ENCODE measurements at places on chromosomes 6 and 20.

- no peak for DNase-seq
Measured at GRCh38 chr20:33612001-33612400, 50.1 kb upstream of the C20orf144 start.

- no peak for DNase-seq
Measured at GRCh38 chr20:20803011-20803410, 90.6 kb upstream of the RALGAPA2 start.

GRCh38 chr6:146914489-146915483 is 289.4 kb upstream of the STXBP5 start:
- no peak for DNase-seq

DNA sequence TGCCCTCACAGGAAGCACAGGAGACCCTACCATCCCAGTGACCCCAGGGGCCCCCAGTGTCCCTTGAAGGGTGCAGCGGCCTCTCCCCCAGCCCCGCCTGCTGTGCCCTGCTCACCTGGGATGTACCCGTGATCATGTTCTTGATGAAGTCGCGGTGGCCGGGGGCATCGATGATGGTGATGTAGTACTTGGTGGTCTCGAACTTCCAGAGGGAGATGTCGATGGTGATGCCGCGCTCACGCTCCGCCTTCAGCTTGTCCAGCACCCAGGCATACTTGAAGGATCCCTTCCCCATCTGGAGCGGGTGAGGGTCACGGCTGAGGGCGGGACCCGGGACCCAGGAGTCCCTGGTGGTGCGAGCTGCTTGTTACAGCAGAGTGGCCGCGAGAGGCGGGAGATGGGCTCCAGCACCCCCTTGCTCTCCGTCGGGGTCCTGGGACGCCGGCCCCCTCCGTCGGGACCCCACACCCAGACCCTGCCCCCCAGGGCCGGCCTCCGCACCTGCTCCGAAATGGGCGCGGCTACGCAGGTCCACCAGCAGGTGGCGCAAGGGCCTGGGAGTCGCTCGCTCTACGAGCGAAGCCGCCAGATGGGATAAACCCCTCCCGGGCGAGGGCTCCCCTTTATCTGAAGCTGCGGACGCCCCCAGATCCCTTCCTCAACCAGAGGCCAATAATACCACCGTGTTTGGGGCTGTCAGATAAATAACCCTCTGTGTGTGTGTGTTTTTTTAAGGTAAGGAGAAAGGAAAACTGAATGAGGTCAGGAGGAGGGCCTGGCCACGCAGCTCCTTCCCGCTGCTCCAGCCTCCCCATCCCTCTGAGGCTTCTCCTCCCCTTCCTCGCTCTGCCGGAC is 2.9 kb downstream of the EEF1A2 start:
- DNase-seq = peak; percentile 95

- DNase-seq = peak; percentile 36
Measured at GRCh38 chr6:52839124-52840055, 1.2 kb downstream of the GSTA5 start.

DNA sequence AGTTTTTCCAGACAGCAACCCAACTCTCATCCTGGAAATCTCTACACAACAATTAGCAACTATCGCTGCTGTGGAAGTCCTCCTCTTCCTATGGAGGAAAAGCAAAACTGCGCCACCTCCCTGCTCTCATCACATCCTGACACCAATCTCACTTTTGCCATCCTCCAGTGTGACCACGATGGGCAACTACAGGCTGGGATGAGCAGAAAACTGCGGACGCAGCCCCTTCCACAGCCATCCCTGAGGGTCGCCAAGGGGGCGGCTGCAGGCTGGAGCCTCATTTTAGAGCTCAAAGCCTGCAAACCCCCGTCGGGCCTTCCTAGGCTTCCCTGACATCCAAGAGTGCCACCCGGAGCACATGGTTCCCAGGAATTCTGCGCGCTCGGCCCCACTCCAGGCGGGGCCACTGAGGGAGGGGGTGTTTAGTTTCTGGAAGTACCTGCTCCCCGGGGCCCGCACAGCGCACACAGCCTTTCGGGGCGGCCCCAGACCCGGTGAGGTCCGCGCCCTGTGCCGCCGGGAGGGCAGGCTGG is 1.2 kb downstream of the TCFL5 start:
- DNase-seq = no peak

DNA sequence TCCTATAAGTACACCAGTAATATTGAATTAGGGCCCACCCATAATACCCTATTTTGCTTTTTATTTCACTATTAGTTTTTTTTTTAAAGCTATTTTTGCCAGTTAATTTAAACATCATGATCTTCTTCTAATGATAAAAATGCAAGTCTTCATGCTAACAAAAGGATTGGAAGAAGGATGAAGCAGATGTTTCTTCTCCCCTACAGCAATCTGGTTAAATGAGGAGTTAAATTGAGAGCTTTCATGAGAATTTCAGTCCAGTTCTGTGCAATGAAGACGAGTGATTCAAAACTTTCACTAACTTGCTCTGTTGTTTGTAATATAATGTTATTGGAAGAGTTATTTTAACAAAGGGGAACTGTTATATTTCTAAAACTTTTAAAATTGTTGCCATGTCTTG is 3.4 kb downstream of the HMGN4 start:
- no peak for DNase-seq

- no peak for DNase-seq
Measured at GRCh38 chr20:52896348-52896747, 75.8 kb upstream of the TSHZ2 start.

- DNase-seq = no peak
Measured at GRCh38 chr6:65558071-65558470, 149.0 kb downstream of the EYS start.

DNA sequence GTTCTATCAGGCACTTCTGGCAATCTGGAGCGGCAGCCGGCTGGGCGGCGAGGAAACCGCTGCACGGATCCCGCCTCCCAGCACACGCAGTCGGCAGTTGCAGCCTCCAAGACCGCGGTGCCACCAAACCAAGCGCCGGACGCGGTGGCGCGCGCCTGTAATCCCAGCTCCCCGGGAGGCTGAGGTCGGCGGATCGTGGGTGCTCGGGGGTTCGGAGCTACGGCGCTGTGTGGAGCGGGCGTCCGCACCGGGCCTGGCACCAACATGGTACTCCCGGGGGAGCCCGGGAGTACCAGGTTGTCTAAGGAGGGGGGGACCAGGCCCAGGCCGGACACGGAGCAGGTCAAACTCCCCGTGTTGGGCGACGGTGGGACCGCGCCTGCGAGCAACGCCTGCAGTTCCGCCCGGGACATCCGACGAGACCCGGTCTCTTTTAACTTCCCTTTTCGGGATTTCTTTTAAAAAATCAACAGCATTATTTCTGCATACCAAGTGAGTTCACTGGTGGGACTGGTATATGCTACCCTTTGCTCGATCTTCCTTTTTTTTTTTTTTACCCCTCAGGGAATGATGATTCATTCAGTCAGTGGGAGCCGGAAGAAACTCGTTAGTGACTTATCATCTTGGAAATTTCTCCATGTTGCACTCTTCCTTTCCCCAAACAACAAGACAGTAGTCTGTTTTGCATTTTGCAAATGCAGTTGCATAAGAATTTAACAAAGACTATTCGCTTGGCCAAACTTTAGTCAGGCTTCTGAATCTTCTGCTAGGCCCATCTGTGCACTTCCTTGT is 27.6 kb downstream of the ZNF311 start:
- no peak for DNase-seq

GRCh38 chr20:7980332-7981046 is 39.1 kb downstream of the TMX4 start:
- peak; percentile 12 for DNase-seq

GRCh38 chr6:21273451-21273850 is 320.1 kb upstream of the SOX4 start:
- no peak for DNase-seq

DNA sequence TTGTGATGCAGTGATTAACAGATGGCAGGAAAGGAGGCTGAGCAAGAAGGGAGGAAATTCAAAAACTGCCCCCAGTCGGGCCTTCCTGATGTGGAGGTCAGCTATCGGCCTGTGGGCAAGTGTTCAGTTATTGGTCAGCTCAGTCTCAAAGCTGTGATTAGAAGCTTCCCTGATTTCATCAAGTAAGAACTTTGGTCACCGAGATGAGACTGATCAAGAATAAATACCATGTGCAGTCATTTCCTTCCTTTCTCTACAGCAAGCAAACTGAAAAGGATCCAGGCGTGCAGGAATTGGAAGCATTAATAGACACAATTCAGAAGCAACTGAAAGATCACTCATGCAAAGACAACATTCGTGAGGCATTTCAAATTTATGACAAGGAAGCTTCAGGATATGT is 69.7 kb downstream of the EFHC1 start:
- DNase-seq = no peak

GRCh38 chr6:111482188-111482958 is 645 bp downstream of the REV3L start:
- DNase-seq = no peak

DNA sequence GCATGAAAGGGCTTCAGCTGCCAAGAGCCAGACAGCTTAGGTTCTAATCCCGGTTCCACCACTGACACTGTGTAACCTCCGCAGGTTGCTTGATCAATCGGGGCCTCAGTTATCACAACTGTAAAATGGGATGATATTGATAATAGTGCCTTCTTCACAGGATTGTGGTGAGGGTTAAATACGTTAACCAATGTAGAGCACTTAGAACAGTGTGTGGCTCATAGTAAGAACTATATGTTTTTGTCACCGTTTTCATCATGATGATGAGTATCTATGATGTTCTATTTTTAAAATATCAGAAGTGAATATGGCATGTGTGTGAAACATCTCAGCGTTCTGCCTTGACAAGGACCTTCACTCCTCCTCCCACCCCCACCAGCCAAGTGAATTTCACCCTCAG is 10.3 kb upstream of the MAPK13 start:
- no peak for DNase-seq

GRCh38 chr6:45930420-45931040 is 85.1 kb downstream of the CLIC5 start:
- peak; percentile 27 for DNase-seq

DNA sequence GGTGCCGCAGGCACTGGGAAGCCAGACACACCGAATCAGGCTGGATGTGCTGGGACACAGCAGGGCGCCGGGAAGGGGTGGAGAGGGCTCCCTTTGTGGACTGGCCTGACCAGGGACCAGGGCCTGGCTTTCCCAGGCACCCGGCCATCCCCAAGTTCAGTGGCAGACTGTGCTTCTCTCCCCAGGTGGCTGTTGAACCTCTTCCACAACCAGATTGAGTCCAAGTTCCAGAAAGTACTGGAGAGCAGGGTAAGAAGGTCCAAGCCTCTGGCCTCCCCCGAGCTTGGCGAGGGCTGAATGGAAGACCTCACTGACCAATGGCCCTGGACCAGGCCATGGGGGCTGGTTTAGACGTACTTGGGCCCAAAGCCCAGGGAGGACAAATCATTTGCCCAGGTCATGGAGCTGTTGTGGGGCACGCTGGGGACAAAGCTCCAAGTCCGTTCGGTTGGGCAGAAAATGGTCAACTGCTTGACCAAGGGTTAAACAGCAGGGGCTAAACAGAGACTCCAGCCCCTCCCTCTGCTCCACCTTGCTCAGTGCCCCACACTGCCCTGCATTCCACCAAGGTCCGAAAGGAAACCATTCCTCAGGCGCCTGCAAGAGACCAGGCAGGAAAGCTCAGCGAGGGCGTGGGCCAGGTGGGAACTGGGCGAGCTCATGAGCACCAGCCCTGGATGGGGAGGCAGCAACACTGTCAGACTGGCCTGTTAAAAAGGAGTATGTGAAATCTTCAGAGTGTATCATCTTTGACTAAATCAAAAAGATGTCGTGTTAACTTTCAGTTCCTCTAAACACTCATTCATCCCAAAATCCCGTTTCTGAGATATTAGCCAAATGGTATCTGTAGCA is 9.1 kb downstream of the LBP start:
- peak; percentile 25 for DNase-seq

GRCh38 chr6:110285306-110286060 is 72.7 kb downstream of the METTL24 start:
- no peak for DNase-seq

GRCh38 chr6:47495207-47495606 is 17.6 kb downstream of the CD2AP start:
- DNase-seq = no peak

DNA sequence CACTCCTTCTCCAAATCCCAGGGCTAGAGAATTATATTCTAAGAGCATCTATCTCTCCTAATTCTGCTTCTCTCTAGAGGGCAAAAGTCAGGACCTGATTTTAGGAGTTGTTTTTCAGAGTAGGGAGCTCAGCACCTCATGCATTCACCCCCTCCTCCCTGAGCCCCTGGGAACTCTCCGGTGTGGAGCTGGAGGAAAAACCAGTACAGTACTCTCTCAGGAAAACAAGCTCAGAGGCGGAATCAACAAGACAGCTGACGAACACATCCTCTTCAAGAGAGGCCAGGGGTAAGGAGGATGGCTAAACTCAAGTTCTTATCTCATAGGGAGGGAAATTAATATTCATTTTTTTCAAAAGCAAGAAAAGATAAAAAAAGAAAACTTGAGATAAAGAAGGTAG is 120.1 kb upstream of the CDYL start:
- DNase-seq = no peak

DNA sequence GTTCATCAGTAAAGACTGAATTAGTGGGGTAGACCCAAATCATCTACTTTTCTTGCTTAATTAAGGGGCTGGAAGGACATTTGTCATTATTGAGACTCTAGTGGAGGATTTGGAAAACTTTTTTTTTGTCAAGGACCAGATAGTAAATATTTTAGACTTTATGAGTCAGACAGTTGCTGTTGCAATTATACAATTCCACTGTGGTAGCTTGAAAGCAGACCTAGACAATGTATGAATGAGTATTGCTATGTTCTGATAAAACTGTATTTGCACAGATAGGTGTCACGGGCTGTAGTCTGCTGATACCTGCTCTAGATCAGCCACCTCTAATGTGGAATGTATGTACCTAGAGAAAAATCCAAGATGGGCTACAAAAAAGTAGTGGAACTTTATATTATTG is 175.0 kb downstream of the CARMIL1 start:
- DNase-seq = no peak

- no peak for DNase-seq
Measured at GRCh38 chr6:36368921-36369865, 18.3 kb downstream of the ETV7 start.

GRCh38 chr6:22680950-22681349 is 111.6 kb downstream of the HDGFL1 start:
- DNase-seq = no peak

DNA sequence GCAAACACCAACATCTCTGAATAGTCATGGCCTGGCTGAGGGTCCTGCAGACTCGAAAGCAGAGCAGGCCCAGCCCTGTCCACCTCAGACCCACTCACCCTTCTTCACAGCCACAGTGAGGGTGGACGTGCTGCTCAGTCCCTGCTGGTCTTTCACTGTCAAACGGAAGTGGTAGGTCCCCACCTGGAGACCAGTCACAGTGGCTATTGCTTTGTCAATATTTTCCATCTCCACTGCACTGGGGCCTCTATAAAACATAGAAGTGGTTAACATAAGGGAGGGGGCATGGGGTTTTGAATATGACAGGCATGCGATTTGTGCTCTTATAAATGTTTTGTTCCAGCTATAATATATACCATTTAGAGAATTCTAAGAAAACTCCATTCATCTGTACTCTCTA is 73.9 kb downstream of the ALDH5A1 start:
- no peak for DNase-seq

GRCh38 chr6:56430629-56431600 is 183.5 kb upstream of the COL21A1 start:
- no peak for DNase-seq

- DNase-seq = no peak
Measured at GRCh38 chr6:118319894-118320649, 228.0 kb upstream of the PLN start.

- no peak for DNase-seq
Measured at GRCh38 chr6:31899882-31900722, 1.8 kb downstream of the ZBTB12 start.

- DNase-seq = no peak
Measured at GRCh38 chr6:26043384-26044139, 43.7 kb upstream of the HFE start.

- no peak for DNase-seq
Measured at GRCh38 chr6:49543087-49543858, 7.2 kb upstream of the C6orf141 start.
